Tibial nerve (tissue), 4 donors: ENCODE measurements at places on chromosomes 1 and 21. TPM values are rescaled to one million over a fixed set of nuclear protein-coding genes. Genes with fewer than 3 reads are reported as not detected.

The SYCP1 gene
- total RNA-seq: not detected

The PRAMEF1 gene
- total RNA-seq: not detected

The C1orf21 gene
- 46.5 TPM for total RNA-seq

DNA sequence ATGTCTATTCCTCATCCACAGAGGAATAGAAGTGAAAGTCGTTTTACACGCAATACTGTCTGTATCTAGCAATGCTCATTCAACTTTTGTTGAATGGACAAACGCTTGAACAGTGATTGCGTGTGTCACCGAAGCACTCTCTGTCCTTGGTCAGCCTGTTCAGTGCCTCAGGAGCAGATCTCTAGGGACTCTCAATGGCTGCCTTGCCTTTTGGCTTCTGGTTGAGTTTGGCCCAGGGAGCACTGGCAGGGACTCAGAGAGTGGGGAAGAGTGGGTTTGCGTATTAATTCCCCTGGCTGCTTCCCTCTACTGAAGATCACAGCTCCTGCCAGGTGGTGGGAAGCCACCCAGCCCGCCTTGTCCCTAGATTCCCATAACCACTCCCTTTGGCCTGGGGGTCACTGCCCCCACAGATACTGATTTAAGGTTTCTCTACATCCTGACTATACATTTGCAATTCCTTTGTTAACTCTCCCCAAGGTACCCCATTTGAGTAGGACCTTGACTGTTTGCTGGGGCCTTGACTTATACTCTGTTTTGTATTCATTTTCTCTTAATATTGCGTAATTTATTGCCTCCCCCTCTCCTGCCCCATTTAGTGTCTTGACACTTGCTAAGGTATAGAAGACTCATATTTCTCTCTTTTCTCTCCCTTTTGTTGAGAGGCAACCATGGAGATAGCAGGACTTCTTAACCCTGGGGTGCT, 61.7 kb upstream of the USP24 start:
- DNase-seq: peak; percentile 36

The PDZK1IP1 gene
- not detected for total RNA-seq

DNA sequence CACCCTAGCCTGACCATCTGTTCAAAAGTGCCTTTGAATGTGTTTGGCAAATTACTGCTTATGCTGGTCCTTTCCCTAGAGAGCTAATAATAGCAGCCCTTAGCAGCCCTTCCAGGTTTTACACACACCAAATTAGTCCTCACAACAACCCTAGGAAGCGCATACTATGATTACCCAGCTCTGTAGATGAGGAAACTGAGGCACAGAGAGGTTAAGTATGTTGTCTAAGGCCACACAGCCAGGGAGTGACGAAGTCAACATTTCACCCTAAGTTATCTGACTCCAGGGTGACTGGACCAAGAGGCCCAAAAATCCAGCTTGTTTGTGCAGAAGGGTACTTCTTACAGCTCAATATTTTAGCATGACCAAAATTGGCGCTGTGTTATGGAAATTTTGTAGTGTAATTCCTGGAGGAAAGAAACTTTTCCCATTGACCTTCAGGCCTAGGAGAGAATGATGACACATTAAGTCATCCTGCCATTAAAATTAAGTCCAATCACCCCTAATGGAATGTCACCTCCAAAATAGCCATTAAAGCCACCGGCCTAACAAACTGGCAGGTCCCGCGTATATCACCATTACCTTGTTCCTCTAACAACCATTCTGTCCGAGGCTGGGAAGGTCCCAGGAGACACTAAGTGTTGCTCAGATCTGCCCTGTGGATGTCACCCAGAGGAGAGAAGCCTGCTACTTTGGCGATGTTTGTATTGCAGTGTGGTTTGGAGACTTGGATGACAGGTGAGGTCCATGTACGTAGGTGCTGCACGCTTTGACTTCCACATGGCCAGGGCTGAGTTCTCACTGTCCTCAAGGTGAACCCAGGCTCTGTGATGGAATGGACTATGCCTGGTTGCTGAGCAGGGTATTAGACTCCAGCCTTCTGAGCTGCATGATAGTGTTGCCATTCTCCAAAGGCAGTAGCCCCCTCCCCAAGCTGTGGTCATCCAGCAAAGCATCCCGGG, 258.3 kb downstream of the TOMM20 start:
- no peak for DNase-seq

The NUDT4B gene
- 6.1 TPM for total RNA-seq

- DNase-seq: no peak
Measured at GRCh38 chr1:193448682-193449461, 262.5 kb upstream of the B3GALT2 start.

The FALEC gene
- not detected for total RNA-seq

The SPRR2G gene
- not detected for total RNA-seq

GRCh38 chr1:187840557-187840956, 1011.8 kb downstream of the PLA2G4A start:
- DNase-seq: no peak

- no peak for DNase-seq
Measured at GRCh38 chr1:173328961-173329360, 121.8 kb upstream of the TNFSF4 start.

- DNase-seq: no peak
Measured at GRCh38 chr1:176896216-176896615, 268.3 kb downstream of the ASTN1 start.

DNA sequence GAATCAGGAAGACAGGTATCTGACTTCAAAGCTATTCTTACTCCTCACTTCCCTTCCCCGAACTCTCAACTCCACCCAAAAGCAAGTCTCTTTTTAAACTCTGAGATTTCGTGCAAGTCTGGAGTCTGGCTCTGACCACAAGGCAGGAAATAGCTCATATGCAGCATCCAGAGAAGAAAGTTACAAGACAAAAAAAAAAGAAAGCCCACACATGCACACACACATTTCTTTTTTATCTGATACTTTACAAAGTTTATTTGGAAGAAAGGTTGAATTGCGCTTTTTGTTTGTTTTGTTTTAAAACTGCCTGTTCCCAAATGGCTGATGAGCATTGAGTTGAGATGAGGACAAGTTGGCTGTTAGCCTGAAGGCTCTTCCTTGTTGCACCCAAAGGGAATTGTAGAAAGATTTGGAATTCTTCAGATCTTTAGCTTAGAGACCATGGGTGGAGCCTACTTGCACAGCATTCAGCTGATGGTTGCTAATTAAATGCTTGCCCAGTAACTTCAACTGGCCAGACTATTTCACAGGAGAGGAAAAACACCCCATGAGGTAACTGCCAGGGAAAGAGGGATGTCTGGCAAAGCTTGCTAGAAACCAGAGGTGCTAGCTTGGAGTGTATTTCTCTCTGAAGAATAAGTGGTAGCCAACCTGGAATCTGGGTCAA, 490.3 kb downstream of the TTLL7 start:
- DNase-seq: no peak

GRCh38 chr1:87291107-87291506, 37.6 kb upstream of the LMO4 start:
- no peak for DNase-seq

The C8B gene
- total RNA-seq: not detected

- DNase-seq: no peak
Measured at GRCh38 chr1:23868557-23869016, 497 bp upstream of the FUCA1 start.

The GOLT1A gene
- not detected for total RNA-seq

DNA sequence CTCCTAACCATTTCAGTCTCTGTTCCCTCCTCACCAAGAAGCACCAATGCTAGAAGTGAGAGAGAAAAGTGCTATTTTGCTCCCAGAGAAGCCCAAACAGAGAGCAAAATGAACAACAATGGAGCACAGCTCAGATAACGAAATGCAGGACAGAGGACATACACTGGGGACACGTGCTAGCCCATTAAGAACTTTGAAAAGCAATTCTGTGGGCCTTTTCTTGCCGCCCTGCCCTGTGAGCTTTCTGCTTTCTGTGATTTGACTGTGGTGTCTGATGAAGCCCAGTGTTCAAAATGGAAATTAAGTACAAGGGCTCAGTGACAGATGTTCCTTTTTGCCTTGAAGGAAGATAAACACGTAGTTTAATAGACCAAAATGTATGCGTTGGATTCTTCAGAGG, 130.8 kb downstream of the S1PR1 start:
- no peak for DNase-seq

- DNase-seq: no peak
Measured at GRCh38 chr1:153363641-153364040, 6.0 kb downstream of the S100A9 start.

DNA sequence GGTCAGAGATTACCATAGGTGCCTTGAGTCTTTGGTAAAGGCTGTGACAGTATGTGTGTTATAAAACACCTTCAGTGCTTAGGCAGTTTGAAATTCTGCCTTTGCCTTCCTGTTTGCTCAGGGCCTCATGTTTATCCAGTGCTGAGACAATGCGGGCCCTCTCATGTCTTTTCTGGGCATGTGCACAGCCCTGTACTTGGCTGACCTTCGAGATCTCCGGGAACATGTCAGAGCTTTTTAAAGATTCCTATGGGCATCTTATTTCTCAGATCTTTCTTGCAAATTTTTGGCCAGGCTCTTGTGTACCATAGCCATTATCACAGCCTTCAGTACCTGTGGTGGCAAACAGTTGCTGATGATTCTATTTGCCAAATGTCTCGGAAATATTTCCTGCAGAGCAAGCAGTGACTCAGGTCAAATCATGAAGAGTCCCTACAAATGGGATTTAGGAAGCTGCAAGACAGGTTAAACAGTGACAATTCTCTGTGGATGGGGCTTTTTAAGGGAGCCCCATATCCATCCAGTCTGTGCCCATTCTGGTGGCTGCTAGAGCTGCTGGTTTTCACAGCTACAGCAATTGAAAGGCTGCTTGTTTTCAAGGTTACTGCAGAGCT, 42.1 kb downstream of the HOOK1 start:
- no peak for DNase-seq

The LCE3D gene
- not detected for total RNA-seq

The AMY1A gene
- total RNA-seq: not detected

GRCh38 chr1:160098852-160099561, 588 bp upstream of the IGSF8 start:
- DNase-seq: peak; percentile 97

DNA sequence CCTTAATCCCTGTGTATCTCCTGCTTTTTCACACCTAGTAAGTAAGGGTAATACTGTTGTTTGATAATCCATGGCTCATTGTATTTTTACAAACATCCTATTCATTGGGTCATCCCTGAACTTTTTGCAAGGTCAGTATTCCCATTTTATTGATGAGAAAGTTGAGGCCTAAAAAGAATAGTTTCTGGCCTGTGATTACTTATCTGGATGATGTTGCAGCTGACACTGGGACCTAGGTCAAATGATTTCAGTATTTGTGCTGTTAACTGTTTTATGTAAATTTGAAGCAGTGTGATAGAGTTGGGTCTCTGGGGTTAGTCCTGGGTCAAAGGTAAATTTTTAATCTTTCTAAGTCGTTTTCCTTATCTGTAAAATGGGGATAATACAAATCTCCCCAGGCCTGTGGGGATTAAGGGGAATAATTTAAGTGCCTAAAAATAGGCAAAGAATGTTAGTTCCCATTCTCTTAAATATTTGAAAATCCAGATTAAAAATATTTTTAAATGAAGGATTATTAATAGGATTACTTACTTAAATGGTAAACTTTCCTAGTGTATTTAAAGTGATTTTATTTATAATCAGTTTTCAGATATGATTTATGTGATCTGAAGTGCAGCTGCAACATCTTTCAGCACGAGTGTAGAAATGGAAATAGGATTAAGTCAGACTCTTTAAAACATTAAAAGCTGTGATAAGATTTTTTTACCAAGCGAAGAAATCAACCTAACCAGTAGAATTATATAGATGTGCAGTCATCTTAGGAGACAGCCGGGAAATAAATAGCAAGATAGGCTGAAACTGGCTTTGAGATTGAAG, 4.3 kb downstream of the PPP2R5A start:
- DNase-seq: no peak

The C1orf185 gene
- total RNA-seq: not detected

DNA sequence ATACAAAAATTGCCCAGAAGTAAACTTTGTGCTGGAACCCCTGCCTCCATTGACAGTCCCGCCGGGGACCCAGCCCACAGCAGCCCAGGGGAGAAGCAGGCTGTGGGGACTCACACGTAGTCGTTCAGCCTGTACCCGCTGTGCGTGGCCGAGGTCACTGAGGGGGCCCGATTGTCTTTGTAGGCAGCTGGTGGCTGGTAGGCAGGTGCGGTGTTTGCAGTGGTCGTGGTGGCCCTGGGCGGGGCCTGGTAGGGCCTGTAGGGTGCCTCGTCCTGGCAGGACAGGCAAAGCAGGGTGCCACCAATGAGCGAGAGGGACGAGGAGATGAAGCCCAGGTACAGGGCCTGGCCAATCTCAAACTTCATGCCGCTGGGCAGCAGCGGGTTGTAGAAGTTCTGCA, 19.1 kb downstream of the CLDN14 start:
- no peak for DNase-seq

The ZNF678 gene
- total RNA-seq: 14.2 TPM

The FAM163A gene
- not detected for total RNA-seq

DNA sequence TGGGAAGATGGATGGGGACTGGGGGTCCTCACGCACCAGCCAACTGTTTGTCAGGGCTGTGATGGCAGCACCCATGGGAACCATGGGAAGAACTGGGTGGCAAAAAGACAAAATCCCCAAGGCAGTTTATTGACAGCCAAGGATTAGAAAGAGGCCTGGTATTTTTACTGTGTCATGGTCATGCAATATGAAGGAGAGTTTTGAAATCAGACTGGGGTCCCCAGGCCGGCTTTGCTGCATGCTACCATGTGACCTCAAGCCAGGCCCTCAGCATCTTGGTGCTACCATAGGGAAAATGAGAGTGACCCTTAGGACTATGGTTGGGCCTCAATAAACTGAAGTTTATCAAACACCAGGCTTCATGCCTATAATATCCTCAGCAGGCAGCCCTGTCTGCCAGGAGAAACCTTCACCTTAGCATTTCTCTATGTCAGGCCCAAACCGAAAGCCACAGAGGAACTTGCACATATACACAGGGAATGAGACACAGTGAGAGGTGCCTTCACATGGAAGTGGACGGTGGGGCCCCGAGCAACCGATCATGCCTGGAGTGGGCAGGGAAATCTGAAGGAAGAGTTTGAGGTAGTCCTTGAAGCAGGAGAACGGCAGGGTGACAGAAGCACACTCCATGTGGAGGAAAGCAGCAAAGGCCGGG, 203.2 kb downstream of the HIVEP3 start:
- DNase-seq: no peak

DNA sequence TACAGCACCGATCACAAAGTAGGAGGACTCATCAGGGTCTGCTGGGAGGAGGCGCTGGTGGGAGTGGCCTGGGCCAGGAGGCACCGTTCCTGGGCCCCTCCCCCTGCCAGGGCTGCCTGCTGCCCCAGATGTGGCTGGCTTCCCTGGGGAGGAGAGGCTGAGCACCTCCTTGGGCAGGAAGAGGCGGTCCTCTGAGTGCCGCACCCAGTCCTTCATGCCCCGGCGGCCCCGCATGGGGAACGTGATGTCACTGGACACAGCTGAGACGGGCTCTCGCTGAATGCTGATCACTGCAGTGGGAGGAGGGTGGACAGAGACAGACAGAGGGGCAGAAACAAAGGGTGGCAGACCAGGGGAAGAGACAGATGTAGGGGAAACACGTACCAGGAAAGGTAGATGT, 24.8 kb downstream of the ADGRB2 start:
- DNase-seq: no peak

- DNase-seq: no peak
Measured at GRCh38 chr1:179973198-179974110, 18.8 kb downstream of the CEP350 start.

GRCh38 chr1:3614755-3615742, 3.7 kb upstream of the MEGF6 start:
- DNase-seq: no peak

The RIIAD1 gene
- not detected for total RNA-seq

The ADORA3 gene
- total RNA-seq: 10.5 TPM
